Activated CD4-positive, alpha-beta T cell treated with anti-CD3 and anti-CD28 coated beads, Interleukin-2, amount 50 U/mL, for 1 hour (primary cell): ENCODE measurements at places on chromosomes 16 and 17.

DNA sequence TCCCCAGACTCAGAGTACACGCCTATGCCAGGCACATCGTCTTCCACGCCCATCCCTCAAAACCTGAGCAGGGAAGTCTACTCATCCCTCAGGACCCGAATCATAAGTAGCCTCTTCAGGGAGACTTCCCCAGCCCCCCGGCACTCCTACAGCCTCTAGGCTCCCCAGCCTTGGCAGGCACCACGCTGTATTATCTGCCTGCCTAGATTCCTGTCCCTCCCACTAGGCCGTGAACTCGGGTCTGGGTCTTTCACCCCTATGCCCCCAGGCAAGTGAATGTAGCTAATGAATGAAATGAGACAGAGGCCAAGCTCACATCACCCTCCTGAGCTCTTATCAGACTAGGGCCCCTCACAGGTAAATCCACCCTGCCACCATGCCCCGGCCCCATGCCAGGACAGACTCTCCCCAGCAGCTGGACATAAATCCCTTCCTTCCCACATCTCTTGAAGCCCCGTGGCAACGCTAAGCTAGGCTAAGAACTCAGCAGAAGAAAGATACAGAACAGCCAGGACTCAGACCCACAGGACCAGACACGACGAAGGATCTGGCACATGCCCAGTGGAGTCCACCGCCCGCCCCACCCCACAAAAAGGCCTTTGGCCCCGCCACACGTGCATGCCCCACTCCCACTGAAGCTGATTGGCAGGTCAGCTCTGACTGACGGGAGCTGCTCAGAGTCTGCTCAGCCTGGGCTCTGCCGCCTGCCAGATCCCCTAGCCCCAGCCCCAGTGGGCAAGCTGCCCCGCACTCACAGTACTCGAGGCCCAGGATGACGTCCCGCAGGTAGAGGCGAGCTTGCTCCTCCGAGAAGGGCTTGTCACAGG lies 13.0 kb downstream of the CAMKK1 start:
- DNase-seq: no peak

DNA sequence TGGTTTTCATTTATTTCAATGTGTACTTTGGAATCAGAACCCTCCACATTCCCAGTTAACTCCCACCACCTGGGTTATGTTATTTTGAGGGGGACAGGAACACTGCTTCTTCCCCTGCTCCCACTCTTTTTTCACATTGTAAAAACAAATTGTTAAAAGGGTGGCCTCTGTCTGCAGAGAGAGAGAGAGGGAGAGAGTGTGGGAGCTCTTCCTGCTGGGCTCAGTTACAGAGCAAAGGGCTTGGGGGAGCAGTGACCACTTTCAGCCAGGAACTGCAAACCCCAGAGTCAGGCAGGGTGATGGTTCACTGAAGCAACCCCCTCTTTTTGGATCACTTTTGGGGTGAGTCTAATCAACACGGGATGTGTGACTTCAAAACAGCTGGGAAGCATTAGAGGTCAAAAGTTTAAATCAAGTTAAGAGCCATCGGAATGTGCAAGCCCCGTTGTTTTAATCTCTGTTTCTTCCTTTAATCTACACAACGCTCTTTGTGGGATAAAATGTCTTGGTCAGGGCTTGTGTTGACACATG lies 577.0 kb upstream of the CDH11 start:
- no peak for DNase-seq

DNA sequence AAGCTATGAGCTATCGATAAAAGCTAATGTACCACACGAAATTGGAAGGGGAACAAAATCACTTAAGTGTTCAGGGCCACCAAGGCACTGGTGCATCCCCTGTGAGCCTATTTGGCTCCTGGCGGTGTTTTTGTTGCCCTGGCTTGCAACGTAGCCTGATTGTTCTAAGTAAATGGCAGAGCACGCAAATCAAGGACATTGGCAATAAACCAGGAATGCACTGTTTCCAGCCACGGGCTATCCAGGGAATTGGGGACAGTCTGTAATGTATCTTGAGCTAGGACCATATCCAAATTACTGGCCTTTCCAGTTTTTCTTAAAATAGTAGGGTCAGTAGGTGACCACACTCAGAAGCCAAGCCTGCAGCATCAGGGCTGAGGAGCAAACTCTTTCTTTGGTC lies 734.0 kb downstream of the MAF start:
- no peak for DNase-seq

DNA sequence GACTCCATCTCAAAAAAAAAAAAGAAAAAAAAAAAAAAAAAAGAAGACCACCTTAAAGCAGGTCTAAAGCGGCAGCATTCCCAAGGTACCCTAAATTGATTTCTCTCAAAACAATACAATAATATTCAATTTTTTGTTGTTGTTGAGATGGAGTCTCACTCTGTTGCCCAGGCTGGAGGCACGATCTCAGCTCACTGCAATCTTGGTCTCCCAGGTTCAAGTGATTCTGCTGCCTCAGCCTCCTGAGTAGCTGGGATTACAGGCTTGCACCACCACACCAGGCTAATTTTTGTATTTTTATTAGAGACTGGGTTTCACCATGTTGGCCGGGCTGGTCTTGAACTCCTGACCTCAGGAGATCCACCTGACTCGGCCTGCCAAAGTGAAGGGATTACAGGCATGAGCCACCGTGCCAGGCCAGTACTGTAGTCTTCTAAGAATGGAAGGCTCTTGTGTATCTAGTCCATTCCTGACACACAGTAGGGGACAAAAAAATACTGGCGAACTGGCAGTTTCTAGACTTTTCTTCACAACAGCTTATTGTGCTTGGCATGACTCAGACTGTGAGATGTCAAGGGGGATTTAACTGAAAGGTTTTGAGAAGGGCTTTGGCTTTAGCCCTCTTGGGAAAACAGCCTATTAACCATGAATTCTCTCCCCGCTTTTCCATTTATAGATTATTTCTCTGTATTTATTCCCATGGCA lies 17.3 kb downstream of the CDR2 start:
- DNase-seq: no peak

DNA sequence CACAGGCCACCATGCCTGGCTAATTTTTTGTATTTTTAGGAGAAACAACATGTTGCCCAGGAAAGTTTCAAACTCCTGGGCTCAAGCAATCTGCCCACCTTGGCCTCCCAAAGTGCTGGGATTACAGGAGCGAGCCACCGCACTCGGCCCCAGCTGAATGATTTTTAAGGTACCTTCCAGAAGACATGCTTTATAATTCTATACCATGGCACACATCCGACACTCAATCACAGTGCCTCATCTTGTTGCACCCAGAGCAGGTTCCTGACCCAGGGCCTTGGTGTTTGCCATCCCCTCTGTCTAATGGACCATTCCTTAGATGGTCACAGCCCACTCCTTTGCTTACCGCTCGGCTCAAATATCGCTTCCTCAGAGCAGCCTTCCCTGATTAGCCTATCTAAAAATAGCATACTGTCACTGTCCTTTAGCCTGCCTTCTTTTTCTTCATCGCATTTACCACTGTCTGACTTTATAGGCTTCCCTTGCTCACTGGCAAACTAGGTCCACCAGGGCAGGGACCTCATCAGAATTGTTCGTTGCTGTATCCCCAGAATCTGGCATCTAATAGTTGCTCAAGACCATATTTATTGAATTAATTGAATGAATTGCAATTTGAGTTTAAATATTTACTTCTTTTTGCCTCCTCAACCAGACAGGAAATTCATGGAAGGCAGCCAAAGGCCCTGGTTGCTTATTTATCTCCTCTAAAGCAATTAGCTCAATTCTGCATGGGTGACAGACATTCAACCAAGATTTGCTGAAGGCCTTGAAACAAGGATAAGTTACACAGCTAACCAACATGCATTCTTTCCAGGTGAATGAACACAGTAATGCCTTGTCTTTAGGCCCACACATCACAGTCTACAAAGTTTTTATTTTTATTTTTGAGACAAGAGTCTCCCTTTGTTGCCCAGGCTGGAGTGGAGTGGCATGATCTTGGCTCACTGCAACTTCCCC lies 6.3 kb upstream of the TENT4B start:
- DNase-seq: no peak

GRCh38 chr17:21199856-21200255 lies 14.1 kb downstream of the TMEM11 start:
- no peak for DNase-seq

DNA sequence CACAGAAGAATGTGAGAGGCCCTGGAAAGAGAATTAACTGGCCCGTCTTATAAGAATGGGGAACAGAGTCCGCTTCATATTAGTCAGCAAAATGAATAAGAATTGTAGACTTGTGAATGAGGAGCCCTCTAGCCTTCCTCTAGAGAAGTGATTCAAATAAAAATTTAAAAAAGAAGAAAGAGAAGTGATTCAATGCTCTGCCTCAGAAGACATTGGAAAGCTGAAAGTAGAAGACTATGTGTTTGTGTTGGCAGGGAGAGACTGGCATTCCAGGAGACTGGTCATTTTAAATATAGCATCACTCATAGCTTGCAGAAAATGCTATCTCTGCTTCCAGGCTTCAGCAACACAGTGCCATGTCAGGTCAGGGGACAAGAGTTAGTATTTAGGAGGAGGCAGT lies 190.6 kb upstream of the HS3ST3A1 start:
- DNase-seq: no peak

DNA sequence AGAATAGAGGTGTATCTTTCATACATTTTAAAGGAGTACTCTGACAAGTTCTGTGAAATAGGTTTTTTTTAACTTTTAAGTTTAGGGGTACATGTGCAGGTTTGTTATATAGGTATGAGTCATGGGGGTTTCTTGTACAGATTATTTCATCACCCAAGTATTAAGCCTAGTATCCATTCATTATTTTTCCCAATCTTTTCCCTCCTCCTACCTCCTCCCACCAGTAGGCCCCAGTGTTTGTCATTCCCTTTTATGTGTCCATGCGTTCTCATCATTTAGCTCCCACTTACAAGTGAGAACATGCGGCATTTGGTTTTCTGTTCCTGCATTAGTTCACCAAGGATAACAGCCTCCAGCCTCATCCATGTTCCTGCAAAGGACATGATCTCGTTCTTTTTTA lies 175.5 kb downstream of the CYB561 start:
- DNase-seq: no peak

GRCh38 chr17:39461926-39462569 lies 762 bp downstream of the CDK12 start:
- DNase-seq: no peak
